ENCODE measurements at places on chromosomes 6 and 20. TPM values are rescaled to one million over a fixed set of nuclear protein-coding genes. Genes with fewer than 3 reads are reported as not detected.

EYA2 gene
- total RNA-seq = not detected

DNA sequence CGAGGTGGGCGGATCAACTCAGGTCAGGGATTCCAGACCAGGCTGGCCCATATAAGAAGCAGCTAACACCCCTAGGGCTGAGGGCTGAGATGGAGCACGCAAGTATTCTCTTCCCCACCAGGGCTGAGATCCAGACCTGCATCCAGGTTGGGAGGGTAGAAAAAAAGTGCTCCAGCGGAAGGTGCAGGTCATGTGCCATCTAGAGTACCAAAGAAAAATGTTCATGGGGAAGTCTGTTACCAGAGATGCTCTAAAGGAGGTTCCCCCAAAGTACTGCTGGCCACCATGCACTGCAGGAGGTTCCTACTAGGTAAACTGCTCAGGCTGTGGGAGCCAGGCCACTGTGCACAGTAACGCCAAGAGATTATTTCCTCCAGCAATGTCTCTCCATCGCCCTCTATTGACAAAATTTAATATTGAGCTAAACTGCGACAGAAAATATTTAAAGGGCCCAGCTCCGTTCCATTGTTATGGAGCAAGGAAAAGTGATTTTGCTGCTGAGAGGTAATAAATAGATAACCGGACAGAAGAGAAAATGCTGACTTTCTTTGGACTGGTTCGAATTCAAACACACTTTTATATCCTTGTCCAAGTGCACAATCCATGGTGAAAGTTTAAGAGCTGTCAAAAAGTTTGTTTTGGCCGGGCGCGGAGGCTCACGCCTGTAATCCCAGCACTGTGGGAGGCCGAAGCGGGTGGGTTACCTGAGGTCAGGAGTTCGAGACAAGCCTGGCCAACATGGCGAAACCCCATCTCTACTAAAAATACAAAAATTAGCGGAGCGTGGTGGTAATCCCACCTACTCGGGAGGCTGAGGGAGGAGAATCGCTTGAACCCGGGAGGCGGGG, 159.9 kb downstream of the OR2B2 start:
- H3K36me3 ChIP-seq = peaks cover 2% of the 10 kb centered on the region
- peak overlapping the region; percentile 99 for H3K27ac ChIP-seq
- DNase-seq = peak; percentile 45
- H3K4me1 ChIP-seq = peaks cover 41% of the 10 kb centered on the region

- no peak overlapping the region for H3K4me3 ChIP-seq
- no peak for DNase-seq
- no peaks in the 10 kb centered on the region for H3K4me1 ChIP-seq
- peaks cover 13% of the 10 kb centered on the region for H3K27me3 ChIP-seq
- no peaks in the 10 kb centered on the region for H3K36me3 ChIP-seq
- H3K27ac ChIP-seq = no peak overlapping the region
These were observed 119.9 kb upstream of the ENPP5 start for GRCh38 chr6:46290421-46291274.

- H3K36me3 ChIP-seq = peaks cover 2% of the 10 kb centered on the region
- no peak overlapping the region for H3K4me3 ChIP-seq
- peaks cover 20% of the 10 kb centered on the region for H3K4me1 ChIP-seq
- no peak overlapping the region for H3K27ac ChIP-seq
- DNase-seq = no peak
- H3K27me3 ChIP-seq = peaks cover 1% of the 10 kb centered on the region
These were observed 72.4 kb downstream of the SHLD1 start for GRCh38 chr20:5822569-5822968.

KIF25 gene
- not detected for total RNA-seq

- no peak overlapping the region for H3K27ac ChIP-seq
- H3K4me1 ChIP-seq = no peaks in the 10 kb centered on the region
- no peaks in the 10 kb centered on the region for H3K27me3 ChIP-seq
- no peaks in the 10 kb centered on the region for H3K36me3 ChIP-seq
- no peak for DNase-seq
These were observed 481.5 kb upstream of the JAG1 start for GRCh38 chr20:11155156-11155756.

TRAPPC3L gene
- total RNA-seq = not detected

Measured in activated T-helper 1 cell treated with anti-CD3 and anti-CD28 coated beads, Interleukin-12 subunit alpha, Interleukin-12 subunit beta, Interleukin-2, Interleukin-4 antibody, amounts not matched to agents 30 ng/mL and 10 ng/mL and 1 ng/mL, durations not matched to agents 14 hours and 24 hours and 36 hours (primary cell).